ENCODE measurements at places on chromosomes 2 and 18. TPM values are rescaled to one million over a fixed set of nuclear protein-coding genes. Genes with fewer than 3 reads are reported as not detected.

FEV gene
- total RNA-seq: not detected

GRCh38 chr2:96239091-96239490 lies 26.7 kb downstream of the TMEM127 start:
- no peak for DNase-seq

- DNase-seq: no peak
These were observed 21.1 kb downstream of the ARHGAP15 start for GRCh38 chr2:143150287-143150686.

DNA sequence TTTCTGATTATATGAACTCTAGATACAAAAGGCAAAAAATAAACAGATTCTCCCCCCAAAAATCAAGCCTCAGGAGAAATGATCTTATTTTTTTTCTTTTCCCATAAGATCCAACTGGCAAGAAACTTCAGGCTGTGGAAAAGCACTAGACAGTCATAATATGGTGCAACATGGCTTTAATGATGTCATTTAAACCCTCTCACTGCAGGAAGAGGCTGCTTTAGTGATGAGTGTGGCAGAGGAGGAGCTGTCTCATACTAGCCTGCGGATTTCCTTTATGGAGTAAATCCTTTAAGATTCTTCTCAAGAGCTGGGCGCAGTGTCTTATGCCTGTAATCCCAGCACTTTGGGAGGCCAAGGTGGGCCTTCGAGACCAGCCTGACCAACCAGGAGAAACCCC lies 83.3 kb upstream of the CD28 start:
- DNase-seq: no peak

RFX8 gene
- total RNA-seq: not detected

DNA sequence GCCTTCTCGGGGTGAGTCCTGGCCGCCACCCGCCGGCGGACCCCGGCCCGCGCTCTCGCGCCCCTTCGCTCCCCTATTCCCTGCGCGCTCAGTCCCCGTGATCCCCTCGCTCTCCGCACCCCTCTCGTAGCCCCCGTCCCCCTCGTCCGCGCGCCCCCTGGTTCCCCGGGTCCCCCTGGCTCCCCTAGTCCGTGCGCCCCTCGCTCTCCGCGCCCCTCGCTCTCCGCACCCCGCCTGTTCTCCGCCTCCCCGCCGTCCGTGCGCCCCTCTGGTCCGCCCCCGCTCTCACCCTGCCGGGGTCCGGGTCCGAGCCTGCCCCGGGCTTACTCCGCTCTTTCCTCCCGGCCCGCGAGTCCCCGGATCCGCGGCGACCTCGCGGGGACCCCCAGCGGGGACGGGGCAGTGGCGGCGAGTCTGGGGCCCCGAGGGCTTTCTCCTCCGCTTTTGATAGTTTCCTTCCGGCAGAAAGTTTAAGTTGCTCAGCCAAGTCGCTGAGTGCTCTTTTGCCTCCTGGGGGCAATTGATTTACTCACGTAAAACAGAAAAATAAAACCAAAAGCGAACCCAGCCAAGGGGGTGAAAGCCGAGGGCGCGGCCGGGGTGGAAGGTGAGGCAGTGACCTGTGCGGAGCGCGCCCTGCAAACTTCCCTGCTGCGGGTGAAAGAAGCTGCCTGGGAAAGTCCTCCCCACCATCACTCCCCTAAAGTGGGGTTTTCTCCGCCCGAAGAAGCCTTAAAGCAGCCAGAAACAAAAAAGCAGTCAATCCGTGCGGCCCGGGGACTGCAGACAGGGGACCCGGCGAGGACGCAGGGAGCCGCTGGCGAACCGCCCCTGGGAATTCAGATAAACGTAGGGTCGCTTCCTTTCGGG lies 568 bp downstream of the RAB31 start:
- no peak for DNase-seq

DNA sequence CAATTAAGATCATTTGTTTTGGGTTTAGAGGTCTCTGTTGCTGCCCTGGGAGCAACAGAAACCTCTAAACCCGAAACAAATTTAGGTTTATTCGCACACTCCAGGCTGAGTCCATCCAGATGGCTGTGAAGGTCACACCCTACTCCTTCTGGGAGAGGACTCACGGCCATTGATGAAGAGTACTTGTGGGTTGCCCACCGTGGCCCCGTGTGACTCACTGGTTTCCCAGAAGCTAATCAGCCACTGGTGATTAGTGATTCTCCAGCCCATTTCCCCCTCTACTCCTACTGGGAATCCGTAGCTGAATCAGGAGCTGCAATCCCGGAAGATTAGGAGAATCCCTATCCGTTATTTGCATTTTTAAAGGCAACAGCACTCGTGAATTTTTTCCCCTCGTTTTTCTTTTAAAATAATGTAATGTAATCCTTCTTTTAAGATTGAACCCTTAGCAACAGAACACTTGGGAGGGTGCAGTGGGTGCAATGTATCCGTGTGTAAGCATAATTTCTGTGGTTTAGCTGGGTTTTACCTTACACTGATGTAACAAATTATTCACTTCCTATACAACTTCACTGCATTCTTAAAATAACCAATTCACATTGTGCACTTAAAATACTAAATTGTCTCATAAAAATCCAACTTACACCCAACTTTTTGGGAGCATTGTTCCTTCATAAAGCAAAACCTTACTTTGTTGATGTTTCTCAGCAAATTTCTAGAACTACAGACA lies 27.5 kb upstream of the EPAS1 start:
- peak; percentile 61 for DNase-seq

- peak; percentile 53 for DNase-seq
These were observed 38.0 kb upstream of the EPAS1 start for GRCh38 chr2:46258937-46259776.

TOGARAM2 gene
- total RNA-seq: 15.5 TPM

- peak; percentile 73 for DNase-seq
These were observed 10.6 kb downstream of the DNAJB2 start for GRCh38 chr2:219289537-219290361.

Data from left cardiac atrium (tissue), 4 donors.